ENCODE measurements at places on chromosomes 2 and 18. TPM values are rescaled to one million over a fixed set of nuclear protein-coding genes. Genes with fewer than 3 reads are reported as not detected.

GPR17 gene
- total RNA-seq, result not detected

CXCR1 gene
- total RNA-seq, result not detected

DOCK10 gene
- 38.7 TPM for total RNA-seq

TDRD15 gene
- under 0.01 TPM for total RNA-seq

KCNG2 gene
- not detected for total RNA-seq

SPR gene
- total RNA-seq, result 40.7 TPM

HES6 gene
- total RNA-seq, result 4.8 TPM

TEX44 gene
- total RNA-seq, result not detected

ANO7 gene
- 1.7 TPM for total RNA-seq

RSAD2 gene
- 0.13 TPM for total RNA-seq

TRAPPC12 gene
- total RNA-seq, result 48.2 TPM

DRC1 gene
- not detected for total RNA-seq

DLGAP1 gene
- total RNA-seq, result 0.27 TPM

L3MBTL4 gene
- total RNA-seq, result 0.57 TPM

HTR2B gene
- total RNA-seq, result 0.07 TPM

KCNJ3 gene
- not detected for total RNA-seq

NABP1 gene
- total RNA-seq, result 81.4 TPM

SLC23A3 gene
- total RNA-seq, result 1.8 TPM

ERFE gene
- total RNA-seq, result 1.2 TPM

ZBTB7C gene
- total RNA-seq, result under 0.01 TPM

TRMT61B gene
- total RNA-seq, result 18.5 TPM

TFCP2L1 gene
- total RNA-seq, result not detected

CNNM4 gene
- 6.1 TPM for total RNA-seq

CNGA3 gene
- under 0.01 TPM for total RNA-seq

DYNAP gene
- total RNA-seq, result not detected

GAREM2 gene
- 1.1 TPM for total RNA-seq

APCDD1 gene
- 0.53 TPM for total RNA-seq

HOXD3 gene
- total RNA-seq, result 11.2 TPM

PROM2 gene
- under 0.01 TPM for total RNA-seq

CLEC4F gene
- not detected for total RNA-seq

TTR gene
- not detected for total RNA-seq

All from thoracic aorta endothelial cell (primary cell).